ENCODE measurements at places on chromosomes 12 and 14.

DNA sequence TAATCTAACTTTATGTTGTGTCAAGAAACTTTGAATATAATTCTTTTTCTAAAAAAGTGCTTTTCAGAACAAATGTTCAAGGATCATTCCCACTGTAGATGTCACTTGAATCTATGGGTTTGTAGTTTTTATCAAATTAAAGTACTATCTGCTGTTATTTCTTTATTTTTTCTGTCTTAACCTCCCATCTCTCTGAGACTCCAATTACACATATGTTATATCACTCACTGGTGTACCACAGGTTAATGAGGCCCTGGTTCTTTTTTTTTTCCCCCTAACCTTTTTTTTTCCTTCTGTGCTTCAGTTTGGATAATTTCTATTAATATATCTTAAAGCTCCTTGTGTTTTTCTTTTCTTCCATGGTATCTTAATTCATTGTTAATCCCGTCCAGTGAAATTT, 279.9 kb upstream of the RGS6 start:
- DNase-seq = no peak

DNA sequence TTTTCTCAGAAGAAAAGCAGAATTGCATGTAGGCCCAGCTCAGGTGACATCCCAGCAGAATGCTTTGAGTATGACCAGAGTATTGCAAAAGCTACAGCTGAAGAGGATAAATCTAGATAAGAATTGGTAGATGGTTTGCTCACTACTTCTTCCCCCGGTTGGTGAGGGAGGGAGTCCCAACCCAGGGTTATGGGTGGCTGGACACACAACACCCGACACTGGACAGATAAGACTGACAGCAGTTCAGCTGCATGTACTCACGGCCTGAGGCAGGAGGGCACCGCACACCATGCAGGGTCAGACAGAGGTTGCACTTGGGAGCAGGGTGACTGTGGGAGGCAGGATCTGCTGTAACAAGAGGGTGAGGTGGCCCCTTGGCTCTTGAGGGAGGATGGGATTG, 1.7 kb upstream of the CLEC4C start:
- no peak for DNase-seq

DNA sequence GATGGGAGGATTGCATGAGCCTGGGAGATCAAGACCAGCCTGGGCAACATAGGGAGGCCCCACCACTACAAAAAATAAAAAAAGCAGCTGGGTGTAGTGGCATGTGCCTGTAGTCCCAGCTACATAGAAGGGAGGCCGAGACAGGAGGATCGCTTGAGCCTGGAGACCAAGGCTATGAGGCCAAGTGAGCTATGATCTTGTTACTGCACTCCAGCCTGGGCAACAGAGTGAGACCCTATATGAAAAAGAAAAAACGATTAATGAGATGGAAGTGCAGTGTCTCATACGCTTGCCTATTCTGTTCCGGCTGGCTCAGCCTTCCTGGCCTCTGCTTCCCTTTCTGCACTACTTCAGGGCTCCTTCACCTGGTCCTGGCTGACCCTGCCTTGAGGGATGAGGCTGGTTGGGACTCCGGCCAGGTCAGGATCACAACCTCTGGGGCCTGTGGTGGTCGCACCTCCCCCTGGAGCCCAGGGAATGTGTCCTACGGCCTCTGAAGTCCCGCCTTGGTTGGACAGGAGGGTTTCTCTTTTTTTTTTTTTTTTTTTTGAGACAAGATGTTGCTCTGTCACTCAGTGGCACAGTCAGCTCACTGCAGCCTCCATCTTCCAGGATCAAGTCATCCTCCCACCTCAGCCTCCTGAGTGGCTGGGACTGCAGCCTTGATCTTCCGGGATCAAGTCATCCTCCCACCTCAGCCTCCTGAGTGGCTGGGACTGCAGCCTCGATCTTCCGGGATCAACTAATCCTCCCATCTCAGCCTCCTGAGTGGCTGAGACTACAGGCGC, 10.7 kb downstream of the TEDC1 start:
- DNase-seq = no peak

- no peak for DNase-seq
Measured at GRCh38 chr12:79690638-79691510, at the start of gene PAWR. Gene PAWR, minus strand, starts transcription at chr12:79690964. Its CDS starts 720 bp downstream, at chr12:79690244.

DNA sequence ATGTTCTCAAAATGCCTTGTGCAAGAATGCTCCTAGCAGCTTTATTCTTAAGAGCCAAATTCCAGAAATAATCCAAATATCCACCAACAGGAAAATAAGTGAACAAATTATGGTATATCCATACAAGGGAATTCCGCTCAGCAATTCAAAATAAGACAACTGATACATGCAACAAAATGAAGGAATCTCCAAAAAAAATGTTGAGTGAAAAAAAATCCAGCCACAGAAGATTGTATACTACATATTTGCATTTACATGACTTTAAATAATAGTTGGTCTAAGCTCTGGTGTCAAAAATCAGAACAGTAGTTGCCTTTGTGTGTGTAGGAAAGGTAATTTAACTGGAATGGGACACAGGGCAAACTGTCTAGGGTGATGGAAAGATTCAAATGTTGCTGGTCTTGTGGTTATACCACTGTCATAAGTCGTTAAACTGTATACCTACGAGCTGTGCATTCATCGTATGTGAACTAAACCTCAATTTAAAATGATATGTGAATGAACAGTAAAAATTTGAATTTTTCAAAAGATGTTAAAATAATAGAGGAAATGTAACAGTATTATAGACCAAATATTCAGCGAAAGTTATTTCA, 3.2 kb downstream of the CD69 start:
- DNase-seq = no peak

- no peak for DNase-seq
Measured at GRCh38 chr12:124804011-124804621, 59.5 kb downstream of the SCARB1 start.

DNA sequence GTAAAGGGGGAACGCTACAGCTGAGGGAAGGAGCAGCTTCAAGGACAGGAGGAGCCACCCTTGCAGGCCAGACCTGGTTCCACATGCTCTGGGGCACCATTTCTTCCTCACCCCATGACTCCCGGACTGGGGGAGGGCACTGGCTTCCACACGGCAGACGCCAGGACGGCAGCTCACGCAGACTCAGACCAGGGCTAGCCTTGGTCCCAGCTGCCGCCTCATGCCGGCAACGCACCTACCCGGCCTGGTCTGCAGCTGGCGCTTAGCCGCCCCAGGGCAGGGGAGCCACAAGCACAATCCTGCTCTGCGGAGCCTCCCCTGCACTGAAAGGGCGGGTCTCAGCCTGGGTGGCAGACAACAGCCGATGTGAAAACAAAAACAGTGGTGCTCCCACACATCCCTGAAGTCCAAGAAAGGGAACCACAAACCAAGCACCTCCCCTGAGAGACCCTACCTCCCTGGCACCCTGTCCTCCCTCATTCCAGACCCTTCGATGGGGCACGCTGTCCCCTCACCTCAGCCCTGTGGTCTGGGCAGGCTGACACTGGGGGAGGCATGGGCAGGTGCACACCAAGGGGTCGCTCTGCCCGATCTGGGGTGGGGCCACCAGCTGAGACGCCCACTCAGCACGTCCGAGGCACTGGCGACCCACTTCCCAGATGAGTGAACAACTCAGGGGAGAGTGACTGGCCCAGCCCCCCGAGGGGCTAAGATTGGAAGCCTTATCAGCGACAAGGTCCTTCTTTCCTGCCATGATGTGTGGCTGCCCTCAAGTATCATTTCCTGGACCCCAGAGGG, 65.0 kb downstream of the CHGA start:
- no peak for DNase-seq

GRCh38 chr14:69543341-69544115, 31.1 kb downstream of the CCDC177 start:
- DNase-seq = peak; percentile 4

DNA sequence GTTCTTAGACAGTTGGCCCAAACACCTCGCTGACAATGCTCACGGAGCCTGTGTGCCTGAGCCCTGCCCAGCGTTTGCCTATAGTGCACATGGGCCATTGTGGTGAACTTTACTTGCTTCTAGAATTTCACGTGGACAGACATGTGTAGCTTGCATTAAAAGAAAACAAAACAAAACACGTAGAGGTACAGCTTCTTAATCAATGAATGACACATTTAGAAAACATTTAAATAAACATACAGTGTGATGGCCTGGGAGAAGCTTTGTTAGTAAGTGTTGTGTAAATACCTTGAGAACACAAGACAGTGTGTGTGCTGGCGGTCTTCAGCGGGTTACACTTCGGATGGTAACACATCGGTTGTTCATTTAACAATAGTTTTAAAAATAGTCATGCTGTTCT, 38.1 kb downstream of the SMOC1 start:
- DNase-seq = no peak

- DNase-seq = no peak
Measured at GRCh38 chr14:93269341-93270068, 62.4 kb downstream of the UBR7 start.

DNA sequence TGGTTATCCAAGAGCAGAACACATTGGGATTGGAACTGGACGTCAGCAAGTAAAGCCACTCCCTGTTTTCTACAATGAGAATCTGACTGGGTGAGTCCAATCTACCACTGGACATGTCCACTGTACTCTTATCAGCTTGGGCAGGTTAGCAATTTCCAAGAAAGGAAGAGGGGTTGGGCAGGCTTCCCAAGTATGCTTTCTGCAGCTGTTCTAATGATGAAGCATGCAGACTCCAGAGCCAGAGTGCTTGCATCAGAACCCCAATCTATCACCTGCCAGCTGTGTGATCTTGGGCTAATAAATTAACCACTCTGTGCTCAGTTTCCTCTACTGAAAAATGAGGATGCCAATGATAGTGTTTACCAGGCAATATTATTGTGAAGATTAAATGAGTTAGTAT, 92.0 kb downstream of the EMP1 start:
- no peak for DNase-seq

- no peak for DNase-seq
Measured at GRCh38 chr14:24818058-24818822, 184.2 kb upstream of the GZMB start.

GRCh38 chr12:2960390-2960956, 1.3 kb downstream of the TEAD4 start:
- DNase-seq = no peak

GRCh38 chr14:63993992-63994391, 141.2 kb downstream of the SYNE2 start:
- DNase-seq = no peak

All from stimulated activated CD8-positive, alpha-beta memory T cell treated with anti-CD3 and anti-CD28 coated beads, Interleukin-2, amount 100 ng/mL, for 1 hour (primary cell).